Activated CD8-positive, alpha-beta memory T cell treated with anti-CD3 and anti-CD28 coated beads, Interleukin-2, amount 50 U/mL, for 4 hours (primary cell): ENCODE measurements at places on chromosomes 3 and 15.

DNA sequence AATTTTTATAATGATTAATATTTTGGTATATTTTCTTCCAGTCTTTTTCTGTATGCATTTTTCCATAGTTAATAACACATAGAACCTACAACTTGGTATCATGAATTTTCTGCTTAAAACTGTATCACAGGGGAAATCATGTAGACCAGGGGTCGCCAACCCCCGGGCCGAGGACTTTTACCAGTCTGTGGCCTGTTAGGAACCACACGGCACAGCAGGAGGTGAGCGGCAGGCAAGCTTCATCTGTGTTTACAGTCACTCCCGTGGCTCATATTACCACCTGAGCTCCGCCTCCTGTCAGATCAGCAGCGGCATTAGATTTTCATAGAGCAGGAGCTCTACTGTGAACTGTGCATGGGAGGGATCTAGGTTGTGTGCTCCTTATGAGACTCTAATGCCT is 54.7 kb downstream of the RPL22L1 start:
- DNase-seq, result no peak

- no peak for DNase-seq
These were observed 52.4 kb downstream of the PDZRN3 start for GRCh38 chr3:73572368-73572767.

DNA sequence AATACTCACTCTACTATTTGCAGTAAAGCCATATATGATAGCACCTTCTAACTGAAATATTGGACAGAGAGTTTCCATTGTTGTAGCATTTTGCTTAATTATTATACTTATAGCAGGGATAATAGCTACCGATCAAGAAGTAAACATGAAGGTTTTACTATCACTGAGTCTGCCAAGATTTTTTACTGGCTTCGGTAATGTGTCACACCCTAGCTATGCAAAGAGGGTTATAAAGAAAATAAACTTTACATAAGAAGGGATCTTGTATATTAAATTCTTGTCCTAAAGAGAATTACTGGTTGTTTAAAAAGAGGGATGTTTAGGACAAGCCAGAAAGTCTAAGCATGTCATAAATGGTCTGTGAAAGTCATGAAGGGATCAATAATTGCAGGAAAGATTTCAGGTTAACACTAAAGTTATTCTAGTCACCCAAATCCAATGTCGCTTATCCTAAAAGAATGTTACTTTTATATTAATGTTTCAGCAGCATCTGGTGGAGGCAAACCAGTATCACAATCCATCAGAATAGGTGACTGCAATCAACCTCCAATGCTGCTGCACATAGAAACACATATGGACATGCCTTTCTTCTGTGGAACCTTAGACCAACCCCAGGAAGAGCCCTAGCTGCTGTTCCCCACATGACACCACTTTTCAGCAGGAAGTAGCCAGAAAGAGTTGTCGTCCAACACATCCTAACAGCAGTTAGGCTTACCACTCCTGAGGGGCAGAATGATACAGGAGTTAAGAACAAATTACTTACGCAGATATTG is 62.7 kb upstream of the GK5 start:
- DNase-seq, result no peak

DNA sequence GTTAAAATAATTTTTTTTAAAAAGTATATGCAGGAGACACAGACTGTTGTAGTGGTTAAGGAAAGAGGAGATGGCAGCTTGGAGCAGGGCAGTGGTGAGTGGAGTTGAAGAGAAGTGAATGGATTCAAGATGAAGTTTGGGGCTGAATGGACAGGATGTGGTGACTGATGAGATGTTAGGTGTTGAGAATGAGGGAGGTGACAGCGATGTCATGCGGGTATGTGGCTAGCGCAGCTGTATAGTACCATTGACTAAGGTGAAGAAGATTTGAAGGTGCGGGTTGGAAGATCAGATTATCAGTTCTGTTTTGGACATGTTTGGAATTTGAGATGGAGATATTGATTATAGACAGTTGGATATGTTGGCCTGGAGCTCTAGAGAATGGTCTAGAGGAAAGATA is 20.1 kb downstream of the FBXO22 start:
- no peak for DNase-seq

GRCh38 chr15:70190965-70191364 is 93.2 kb upstream of the TLE3 start:
- DNase-seq, result no peak

DNA sequence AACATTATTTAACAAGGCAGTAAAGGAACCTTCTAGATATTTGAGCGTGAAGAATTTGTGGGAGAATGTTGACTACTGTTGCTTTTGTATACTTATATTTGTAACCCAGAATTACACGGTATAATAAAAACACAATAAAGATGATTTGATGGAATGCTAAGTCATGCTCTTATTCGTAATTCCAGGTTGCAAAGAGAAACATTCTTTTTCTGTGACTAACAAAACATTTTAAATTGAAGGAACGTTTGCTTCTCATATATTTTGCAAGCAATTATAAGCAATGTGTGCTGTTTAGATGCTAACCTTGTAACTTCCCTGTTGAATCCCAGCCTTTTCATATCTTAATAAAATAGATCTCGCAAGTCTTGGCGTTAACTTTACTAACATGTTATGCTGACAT is 124.4 kb upstream of the CGNL1 start:
- no peak for DNase-seq

DNA sequence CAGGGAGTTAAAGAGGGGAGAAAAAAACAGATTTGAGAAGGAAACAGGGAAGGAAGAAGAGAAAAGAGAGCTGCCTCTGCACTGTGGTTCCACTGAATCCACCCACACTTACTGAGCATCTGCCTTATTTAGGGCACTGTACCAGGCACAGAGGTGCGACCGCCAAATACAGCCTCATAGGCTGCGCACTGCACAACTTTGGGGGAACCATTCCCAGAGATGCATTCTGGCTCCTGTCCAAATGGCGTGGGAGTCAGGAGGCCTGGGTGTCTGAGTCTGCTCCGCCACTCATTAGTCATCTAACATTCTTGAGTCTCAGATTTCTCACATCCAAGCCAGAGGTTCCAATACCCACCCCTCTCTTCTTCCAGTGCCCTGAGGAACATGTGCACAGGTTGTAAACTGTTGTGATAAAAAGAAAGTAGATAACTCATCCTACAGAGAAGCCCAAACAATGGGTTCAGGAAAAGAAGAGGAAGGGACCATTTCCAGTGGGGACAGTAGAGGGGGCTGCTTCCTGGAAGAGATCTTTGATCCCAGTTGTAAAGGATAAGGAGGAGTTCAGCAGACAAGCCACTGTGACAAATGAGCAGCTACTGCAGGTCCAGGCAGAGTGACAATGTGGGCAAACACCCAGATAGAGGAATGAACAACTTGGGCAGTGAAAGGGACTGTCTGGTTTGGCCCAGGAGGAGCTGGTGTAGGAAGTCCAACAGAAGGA is 254.6 kb downstream of the UACA start:
- no peak for DNase-seq

GRCh38 chr3:152593242-152593641 is 241.7 kb upstream of the P2RY1 start:
- no peak for DNase-seq

GRCh38 chr3:183827809-183828537 is 2.6 kb upstream of the MAP6D1 start:
- DNase-seq, result no peak

DNA sequence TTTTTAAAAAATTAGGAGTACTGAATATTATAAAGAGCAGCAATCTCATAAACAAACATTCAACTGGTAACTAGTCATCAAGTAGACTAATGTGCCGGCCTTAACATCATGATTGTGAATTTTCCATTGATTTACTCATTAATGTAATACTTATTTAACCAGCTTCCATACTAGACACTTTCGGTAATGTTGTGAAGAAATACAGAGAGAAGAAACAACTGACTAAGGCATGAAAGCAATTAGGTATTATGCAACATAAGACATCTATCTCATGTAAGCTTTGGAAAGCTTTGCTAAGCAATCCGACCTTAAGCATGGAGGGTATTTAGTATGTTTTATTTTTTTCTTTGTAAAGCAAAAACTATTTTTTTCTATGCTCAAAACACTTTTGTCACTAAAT is 108.0 kb downstream of the IL1RAP start:
- DNase-seq, result no peak

- no peak for DNase-seq
These were observed 153.4 kb upstream of the SMAD3 start for GRCh38 chr15:66912001-66912400.

DNA sequence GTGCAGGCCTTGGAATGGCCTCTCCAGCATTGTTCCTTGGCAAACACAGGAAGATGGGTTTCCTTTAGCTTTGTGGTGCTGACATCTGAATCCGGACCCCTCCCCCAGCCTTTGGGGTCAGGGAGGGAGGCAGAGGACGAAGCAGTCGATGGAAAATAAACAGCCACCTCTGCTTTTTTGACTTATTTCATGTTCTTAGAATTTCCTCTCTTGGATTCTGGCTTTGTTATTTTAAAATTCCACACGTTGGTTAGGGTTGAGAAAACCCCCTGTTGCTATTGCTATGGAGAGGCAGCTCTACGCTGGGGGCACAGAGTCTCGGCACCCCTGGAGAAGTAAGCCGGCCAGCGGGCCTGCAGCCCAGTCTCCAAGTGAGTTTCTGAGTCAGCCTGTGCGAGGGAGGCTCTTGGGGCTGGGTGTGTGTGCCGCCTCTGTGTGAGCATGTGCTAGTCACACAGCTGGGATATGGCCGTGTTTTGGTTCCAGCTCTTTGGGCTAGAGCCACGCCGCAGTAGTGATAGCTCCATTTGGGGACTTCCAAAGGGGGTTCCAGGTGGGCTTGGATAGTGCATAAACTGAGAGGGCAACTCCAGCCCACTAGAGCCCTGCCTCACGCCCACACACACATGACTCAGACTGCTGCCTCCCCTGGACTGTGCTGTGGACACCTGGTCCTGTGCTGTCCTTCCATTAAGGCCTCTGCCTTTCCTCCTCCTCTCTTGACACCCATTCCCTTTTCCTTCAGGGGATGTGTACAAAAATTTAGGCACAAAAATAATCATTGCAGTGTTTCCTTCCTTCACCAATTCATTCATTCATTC is 58.8 kb downstream of the AMOTL2 start:
- DNase-seq, result no peak
